ENCODE measurements at places on chromosomes 7 and 10.

DNA sequence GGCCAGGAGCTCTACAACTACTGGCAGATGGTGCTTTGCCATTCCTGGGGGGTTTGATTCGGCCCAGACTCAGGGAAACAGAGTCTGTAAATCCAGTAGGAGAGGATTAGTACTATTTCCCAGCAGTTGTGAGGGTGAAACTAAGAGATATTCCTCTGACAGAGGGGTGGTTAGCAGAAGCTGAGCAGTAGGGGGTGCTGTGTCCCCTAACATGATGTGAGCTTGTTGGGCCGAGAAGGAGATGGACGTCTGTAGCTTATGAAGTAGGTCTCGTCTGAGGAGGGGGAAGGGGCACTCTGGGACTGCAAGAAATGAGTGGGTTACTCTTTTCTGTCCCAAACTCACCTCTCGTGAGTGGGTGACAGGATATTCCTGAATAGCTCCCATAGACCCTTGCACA is 179.2 kb upstream of the MBL2 start:
- no peak for DNase-seq

DNA sequence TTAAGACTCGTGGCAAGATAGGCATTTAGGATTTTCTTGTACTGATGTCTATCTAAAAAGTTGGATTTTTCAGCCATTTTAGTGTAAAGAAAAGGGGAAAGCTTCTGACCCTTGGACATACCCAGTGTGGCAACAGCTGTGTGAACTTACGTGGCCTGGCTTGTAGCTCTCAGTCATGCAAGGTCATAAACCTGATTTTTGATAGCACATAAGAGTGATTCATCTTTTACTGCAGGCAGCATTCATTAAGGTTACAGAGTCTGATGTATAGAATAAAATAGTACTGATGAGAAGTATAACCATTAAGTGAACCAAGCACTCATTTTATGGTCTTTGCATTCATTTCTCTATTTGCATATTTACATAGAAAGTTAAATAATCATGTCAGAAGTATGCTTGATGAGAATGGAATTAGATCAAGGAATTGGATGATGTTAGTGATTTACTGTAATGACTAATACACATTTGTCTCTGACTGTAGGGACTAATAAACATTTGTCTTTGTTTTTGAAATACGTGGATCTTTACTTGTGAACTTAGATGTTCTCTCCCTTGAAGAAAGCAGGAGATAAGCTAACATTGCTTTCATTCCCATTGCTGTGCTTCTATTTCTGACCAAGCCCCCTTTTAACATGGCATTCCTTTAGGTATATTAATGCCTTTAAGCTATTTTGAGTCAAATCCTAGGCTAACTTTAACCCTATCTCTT is 88.2 kb downstream of the GSDME start:
- no peak for DNase-seq

DNA sequence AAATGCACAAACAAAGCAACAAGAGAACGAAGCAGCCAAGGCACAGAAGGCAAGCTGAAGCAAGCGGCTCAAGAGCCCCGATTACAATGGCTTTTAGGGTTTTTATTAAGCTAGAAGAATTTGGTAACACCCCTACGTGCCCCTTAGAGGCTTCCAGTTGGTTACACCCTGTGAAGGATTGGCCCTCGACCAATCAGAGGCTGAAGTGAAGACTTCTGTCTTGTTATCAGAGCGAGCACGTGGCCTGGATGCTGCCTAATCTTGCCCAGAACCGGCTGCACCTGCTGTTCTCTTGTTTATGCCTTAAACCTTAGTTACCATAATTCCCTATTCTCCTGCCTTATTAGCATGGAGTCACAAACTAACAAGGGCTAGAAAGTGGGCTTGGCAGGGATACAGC is 21.4 kb downstream of the KCNK18 start:
- DNase-seq = no peak

- no peak for DNase-seq
Measured at GRCh38 chr7:156759579-156760202, 119.1 kb downstream of the RNF32 start.

DNA sequence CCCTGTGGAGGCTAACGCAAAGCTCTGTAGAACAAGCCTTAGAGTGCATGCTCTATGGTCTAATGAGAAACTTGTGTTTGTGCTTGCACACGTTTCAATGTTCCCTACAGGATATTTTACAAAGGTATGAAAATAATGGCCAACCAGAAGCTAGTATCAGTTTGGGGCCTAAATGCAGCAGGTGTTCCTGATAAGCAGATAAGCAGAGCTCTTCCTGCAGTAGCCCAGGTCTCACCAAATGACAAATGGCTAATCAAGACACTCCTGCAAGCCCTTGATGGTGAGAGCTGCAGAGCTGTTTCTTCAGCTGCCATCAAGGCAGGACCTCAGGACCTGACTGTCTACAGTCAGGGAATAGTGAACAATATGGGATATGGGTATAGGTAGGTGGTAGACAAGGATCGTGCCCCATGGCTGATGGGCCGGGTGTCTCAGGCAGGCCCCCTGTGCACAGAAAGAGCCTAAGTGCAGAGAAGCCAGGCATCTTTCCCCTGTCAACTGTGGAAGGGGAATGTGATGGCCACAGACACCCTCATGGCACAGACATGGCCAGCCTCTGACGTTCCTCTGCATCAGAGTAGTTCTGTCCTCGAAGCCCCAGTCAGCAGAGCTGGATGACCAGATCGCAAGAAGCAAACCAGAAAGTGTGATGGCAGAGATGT is 23.2 kb upstream of the RASSF4 start:
- no peak for DNase-seq

DNA sequence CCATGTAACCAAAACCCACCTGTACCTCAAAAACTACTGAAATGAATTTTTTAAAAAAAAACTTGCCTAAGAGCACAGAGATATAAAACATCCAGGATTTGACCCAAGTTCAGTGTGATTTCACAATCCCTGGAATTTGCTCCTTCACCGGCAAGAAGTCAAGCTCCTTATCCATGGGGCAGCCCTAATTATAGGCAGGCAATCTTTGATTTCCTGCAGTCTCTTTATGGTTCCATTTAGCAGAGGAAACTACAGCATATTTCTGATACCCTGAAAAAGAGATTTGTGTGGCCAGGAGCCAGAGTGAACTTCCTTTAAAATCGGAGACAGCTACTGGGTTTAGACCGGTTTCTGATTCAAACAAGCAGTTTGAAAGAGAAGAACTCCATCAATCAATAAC is 154.1 kb downstream of the CALN1 start:
- DNase-seq = no peak

GRCh38 chr7:152486968-152487367 is 51.2 kb upstream of the KMT2C start:
- no peak for DNase-seq

GRCh38 chr10:79417731-79418130 is 27.7 kb downstream of the ZCCHC24 start:
- DNase-seq = no peak

DNA sequence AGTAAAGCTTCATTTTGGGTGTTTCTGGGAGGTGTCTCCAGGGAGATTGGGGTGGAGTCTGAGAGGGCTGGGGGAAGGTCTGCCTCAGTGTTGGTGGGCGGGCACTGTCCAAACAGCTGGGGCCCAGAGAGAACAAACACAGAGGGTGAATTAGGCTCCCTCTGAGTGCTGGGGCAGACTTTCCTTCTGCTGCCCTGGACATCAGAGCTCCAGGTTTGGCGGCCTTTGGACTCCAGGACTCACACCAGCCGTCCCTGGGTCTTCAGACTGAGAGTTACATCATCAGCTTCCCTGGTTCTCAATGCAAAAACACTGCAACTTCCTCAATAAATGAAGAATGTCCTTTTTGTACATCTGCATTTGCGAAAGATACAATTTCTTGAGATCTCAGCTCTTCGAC is 427.4 kb downstream of the PTPRN2 start:
- no peak for DNase-seq

GRCh38 chr7:51344406-51345138 is 28.0 kb upstream of the COBL start:
- DNase-seq = peak; percentile 40

- DNase-seq = no peak
Measured at GRCh38 chr10:69781576-69781975, 20.1 kb upstream of the COL13A1 start.

Measured in DMS79 (cell line).